Nucleus accumbens (tissue), 56 donors: ENCODE measurements at places on chromosomes 1 and 21.
A peak's percentile ranks its signal among the peaks of the same experiment; 100 is the strongest.

- DNase-seq, result no peak
Measured at GRCh38 chr1:59237900-59238299, 59.0 kb upstream of the FGGY start.

DNA sequence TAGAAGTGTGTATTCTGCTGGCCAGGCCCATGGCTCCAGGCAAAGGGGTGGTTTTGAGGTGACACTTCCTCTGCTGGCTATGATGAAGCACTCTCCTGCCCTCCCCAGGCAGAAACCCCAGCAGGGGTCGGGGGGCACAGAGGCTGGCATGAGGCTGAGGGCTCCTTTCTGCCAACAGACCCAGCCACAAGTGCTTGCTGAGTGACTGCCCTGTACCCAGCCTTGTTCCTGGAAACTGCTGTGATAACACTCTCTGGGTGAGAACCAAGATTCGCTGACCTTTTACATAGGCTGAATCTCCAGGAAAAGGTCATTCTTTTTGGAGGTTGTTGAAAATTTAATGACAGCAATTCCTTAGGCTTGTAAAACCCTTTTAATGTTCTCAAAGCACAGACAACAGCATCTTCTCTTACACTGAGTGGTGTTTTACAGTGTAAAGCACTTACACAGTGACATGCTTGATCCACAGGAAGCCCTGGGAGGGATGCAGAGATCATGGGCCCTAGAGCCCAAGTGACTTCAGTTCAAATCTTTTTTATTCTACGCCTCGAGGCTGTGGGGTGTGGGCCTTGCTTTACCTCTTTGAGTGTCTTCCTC lies 155.5 kb upstream of the FGGY start:
- no peak for DNase-seq

DNA sequence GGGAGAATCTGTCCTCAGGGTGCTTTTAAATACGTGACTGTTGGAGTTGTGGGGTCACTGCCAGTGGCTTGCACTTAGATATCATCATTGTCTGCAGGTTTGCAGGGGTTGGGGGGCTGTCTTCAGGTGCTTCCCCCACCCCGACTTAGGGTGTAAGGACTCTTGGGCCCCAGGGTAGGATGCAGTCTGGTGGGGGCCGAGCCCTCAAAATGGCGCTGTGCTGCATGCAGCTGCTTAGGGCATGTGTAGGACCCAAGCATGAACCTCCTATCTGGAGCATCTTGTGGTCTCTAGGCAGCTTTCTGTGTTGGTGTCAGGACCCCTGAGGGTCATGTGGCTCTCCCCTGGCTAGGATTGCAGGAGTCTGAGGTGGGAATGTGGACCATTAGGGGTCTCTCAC lies 55.6 kb upstream of the B3GALT2 start:
- DNase-seq, result no peak

GRCh38 chr1:234629026-234629425 lies 19.0 kb upstream of the IRF2BP2 start:
- no peak for DNase-seq

DNA sequence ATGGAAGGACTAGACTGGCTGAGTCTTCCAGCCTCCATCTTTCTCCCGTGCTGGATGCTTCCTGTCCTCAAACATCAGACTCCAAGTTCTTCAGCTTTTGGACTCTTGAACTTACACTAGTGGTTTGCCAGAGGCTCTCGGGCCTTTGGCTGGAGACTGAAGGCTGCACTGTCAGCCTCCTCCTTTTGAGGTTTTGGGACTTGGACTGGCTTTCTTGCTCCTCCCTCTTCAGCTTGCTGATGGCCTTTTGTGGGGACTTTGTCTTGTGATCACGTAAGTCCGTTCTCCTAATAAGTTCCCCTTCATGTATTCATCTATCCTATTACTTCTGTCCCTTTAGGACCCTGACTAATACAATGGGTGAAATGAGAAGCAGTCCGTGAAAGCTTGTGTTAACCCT lies 196.4 kb downstream of the KAZN start:
- no peak for DNase-seq

DNA sequence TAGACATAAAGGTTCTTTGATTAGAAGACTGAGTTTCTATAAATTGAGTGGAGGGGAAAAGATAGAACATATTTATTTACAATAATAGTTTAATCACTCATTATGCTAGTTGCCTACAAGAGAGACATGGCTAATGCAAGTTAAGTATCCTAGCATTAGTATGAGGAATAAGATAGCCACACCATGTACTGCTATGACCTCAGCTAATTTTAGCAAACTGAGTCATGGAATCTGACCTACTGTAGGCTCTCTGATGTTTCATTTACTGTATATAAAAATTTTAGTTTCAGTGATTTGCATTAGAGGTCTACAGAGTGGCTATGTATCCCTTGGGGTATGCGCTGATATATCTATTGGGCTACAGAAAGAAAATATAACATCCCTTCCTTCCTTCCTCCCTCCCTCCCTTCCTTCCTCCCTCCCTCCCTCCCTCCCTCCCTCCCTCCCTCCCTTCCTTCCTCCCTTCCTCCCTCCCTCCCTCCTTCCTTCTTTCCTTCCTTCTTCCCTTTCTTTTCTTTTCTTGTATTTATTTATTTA lies 5.8 kb downstream of the AGL start:
- no peak for DNase-seq

DNA sequence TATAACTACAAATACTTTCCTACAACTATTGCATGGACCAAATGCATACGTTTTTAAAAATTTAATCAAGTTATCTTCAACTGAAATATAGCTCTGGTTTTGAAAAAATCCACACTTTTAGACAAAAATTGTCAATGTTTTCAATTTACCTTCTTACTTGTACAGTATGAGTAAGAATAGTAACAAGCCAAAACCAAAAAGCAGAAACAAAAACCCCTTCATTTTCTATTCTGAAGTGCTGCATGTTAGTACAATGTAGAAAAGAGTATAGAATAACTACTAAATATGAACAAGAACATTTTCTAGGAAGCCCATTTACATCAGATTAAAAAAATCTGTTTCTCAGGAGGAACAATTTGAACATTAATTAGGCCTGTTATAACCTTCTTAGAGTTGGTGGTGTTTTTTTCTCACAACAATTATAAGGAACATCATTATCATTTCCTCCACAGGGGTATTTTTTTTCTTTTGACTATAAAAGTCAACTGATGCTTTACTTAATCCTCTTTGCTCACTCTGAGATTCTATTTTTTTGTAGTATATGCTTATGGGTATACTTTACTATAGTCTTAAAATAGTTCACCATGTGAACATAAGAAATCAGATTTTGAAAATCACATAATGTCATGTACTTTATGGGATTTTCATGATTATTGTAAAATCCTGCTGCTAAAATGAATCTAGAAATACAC lies 475.4 kb downstream of the PTBP2 start:
- DNase-seq, result no peak

DNA sequence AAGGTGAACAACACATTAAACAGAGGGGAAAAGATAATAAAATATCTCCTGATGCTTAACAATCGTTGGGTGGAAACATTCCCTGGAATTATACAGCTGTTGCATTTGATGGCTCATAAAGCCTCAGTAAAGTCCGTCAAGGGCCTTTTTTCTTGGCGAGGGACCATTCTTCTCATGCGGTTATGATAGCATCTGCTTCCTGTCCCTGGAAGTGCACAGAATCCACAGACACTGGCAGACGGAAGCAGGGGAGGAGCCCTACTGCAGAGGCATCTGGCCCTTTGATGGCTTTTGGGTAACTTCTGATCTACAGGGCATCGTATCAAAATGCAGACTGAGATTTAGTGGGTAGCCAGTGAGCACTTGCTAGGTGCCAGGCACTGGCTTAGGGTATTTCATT lies 286.9 kb downstream of the KIF26B start:
- DNase-seq, result no peak

DNA sequence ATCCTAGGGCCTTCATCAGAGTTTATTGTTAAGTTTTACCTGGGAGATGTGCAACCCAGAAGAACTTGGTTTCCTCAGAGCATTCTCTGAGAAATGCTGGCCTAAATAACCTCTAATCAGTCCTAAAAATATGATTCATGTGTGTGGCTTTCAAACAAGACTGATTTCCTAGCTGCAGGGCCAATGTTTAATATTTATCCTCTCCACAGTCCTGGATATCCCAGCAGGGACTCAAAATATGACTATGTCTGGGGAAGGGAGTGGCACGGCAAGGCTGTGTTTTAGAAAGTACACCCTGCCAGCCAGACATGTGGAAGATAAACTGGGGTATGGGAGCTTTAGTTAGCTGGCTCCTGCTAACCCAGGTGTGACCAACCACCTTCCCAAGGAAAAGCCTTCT lies 26.3 kb downstream of the PLPP3 start:
- DNase-seq, result no peak

GRCh38 chr1:100791586-100791985 lies 72.0 kb downstream of the VCAM1 start:
- no peak for DNase-seq

DNA sequence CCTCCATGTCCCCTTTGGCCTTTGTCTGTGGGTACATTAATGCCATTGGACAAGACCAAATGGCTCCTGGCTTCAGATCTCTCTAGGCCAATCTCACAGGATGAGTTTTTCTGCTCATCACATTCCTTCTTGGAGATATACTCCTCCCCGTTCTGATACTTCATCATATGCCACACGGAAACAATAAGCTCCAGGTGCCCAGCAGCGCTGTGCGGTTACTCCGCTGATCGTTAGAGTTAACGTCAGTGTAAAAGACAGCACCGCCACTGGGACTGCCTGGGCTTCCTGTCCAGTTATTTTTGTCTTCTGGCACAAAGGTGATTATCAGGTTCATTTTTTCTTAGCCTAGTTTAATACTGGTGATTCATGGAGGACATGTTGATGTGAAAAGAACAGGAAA lies 22.5 kb downstream of the CACHD1 start:
- no peak for DNase-seq

- no peak for DNase-seq
Measured at GRCh38 chr1:6770751-6771440, 14.4 kb upstream of the CAMTA1 start.

GRCh38 chr1:174788981-174789380 lies 210.8 kb upstream of the CACYBP start:
- no peak for DNase-seq

- DNase-seq, result no peak
Measured at GRCh38 chr1:227297073-227297793, 21.1 kb downstream of the CDC42BPA start.

- DNase-seq, result peak; percentile 18
Measured at GRCh38 chr21:41877901-41878830, 978 bp downstream of the PRDM15 start.

DNA sequence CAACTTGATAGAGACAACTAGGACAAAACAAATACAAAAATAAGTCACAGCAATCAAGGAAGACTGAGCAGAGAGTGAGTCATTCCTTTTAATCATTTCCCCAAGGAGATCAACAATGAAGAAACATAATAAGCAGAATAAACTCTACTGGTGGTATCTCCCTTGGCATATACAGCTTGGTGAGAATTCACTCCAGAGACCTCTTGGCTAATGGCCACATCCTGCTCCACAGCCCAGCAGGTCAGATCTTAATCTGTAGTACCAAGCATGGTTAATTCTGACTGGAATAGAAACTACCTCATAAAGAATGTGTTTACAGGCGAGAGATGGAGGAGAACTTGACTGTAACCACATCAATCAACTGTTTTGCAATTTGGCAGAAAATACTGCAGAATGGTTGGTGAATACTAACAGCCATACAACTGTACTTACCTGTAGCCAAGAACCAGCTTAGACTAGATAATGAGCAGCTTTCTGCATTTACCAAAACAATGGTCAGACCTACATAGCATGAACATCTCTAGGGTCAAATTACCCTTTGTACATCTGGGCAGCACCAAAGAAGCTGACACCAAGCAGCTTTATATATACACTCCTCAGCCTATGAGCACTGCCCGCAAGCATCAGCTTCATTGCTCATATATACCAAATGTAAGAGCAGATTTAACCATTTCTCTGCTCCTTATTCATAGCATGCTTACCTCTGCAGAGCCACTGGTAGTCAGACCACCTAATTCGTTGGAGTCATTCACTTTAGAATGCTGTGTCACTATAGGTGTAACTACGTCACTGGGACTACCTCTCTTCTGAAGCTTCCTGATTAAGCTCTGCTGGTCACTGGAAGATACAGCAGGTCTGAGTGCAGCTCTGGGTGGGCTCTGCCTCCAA lies 51.0 kb downstream of the KIAA0319L start:
- DNase-seq, result no peak

DNA sequence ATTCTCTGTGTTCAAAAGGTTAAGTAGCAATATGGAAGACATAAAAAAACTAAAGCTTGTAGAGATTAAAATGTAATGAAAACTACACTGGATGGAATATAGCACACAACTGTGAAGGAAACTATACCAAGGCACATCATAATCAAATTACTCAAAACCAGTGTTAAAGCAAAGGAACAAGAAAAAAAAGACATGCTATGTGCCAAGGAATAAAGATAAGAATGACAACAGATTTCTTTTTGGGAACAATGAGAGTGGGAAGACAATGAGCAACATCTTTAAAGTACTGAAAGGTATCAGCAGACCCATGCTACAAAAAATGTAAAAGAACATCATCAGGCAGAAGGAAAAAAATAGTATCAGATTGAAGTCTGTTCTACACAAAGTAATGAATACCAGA lies 157.8 kb downstream of the VPS13D start:
- DNase-seq, result no peak

GRCh38 chr21:26833011-26833410 lies 12.2 kb downstream of the ADAMTS1 start:
- DNase-seq, result no peak

DNA sequence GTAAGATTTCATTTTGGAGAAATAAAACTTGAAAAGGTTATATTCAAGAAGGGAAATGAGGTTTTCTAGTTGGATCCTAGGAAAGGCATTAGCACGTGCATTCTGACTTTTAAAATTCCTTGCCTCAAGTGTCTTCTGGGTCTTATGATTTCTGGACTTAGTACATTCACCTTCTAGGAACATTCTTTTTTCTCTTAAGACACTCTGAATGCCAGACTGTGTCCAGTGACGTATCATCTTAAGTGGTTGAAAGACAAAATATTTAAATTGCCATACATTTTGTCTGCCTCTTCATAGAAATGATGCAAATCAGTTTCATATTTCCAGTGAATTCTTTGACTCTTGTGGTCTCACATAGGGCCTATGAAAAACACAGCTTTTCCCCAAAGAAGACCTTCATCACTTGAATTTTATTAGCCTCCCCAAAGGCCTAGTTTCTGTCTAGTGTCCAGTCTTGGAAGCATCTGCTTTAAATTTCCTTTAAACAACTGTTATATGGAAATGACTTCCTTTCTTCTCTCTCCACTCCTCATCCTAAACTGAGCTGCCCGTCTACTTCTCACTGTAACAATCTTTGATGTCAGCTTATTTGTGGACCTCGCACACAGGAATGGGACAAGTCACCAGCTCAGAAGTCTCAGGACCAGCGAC lies 187.2 kb downstream of the HLX start:
- no peak for DNase-seq

GRCh38 chr1:50110656-50111055 lies 1.9 kb downstream of the ELAVL4 start:
- DNase-seq, result no peak
